AG10803 (cell line): ENCODE measurements at places on chromosomes 4 and X.

- no peak for DNase-seq
Observed at GRCh38 chrX:107683124-107683895, 55.0 kb downstream of the PRPS1 start.

DNA sequence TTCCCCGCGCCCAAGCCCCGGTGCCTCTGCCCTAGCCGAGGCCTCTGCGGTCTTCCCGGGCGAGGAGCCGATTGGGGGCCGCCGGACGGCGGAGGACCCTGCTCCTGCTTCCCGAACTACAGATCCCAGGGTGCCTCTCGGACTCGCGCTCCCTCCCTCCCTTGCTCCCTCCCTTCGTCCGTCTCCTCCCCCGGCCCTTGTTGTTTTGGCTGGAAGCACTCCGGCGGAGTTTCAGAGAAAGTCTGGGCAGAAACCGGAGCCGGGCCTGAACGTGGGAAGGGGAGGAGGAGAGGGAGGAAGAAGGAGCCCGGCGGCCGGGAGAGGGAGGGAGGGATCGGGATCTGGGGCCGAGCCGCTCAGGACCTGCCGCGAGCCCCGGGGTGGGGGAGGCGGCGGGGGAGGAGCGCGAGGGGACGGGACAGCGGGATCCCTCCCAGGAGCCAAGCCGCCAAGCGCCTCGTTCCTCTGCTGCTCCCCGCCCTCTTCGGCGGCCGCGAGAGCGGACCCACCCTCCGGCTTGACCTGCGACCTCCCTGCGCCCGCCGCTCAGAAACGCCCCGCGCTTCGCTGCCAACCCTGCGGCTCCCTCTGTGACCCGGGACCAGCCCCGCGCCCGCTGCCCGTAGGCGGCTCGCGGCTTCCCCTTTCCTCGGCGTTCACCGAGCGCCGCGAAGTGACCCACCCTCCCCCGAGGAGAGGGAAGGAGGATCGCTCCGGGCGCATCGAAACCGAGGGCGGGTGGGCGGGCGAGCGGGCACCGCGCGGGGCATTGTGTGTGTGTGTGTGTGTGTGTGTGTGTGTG is 496 bp upstream of the GAB1 start:
- peak; percentile 85 for DNase-seq

DNA sequence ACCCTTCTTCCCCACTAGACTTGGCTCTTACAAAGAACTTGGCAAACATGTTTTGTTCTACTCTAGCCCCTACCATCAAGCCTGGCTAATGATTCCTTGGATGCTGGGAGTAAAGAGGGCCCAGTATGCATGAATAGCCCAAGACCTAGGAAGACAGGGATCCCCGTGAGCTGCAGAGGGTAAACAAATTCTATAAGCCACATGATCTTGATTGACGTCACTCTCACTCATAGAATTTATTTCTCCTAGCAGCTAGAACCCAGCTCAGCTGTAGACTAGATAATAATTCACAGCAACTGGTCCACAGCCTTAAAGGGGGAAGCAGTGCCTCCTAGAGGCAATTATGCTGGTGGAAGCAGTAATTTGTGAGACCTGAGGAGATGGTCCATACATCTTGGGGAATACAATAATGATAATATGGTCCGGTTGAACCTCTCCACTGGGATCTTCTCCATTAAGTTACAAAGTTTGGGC is 16.1 kb upstream of the USO1 start:
- no peak for DNase-seq

- DNase-seq: no peak
Observed at GRCh38 chr4:64893205-64893604, 484.0 kb upstream of the TECRL start.

GRCh38 chr4:152679414-152680281 is at the start of gene TMEM154:
TSS of gene TMEM154 (minus strand) at chr4:152679997. CDS start at chr4:152679933, 64 bp downstream.
- DNase-seq: peak; percentile 67

GRCh38 chrX:107686026-107686425 is 57.7 kb downstream of the PRPS1 start:
- no peak for DNase-seq

- no peak for DNase-seq
Observed at GRCh38 chrX:56795309-56795868, 66.3 kb downstream of the NBDY start.

GRCh38 chr4:110138551-110138950 is 59.9 kb downstream of the ELOVL6 start:
- DNase-seq: no peak

DNA sequence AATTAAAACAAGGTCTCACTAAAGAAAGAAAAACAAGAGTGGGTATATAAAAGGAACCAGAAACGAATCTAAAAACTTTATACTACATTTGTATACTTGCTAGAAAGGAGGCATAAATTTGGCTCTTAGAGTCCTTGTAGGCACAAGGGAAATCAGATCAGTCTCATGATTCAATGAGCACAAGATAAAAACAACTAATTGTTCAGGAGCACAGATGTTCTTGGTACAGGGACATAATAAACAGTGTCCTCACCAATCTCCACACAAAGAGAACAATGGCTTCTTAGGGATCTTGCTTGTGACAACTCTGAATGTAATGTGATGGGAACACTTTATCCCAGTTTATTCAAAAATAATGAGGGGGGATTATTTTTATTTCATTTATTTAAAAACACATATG is 28.3 kb downstream of the TMEM144 start:
- DNase-seq: no peak

DNA sequence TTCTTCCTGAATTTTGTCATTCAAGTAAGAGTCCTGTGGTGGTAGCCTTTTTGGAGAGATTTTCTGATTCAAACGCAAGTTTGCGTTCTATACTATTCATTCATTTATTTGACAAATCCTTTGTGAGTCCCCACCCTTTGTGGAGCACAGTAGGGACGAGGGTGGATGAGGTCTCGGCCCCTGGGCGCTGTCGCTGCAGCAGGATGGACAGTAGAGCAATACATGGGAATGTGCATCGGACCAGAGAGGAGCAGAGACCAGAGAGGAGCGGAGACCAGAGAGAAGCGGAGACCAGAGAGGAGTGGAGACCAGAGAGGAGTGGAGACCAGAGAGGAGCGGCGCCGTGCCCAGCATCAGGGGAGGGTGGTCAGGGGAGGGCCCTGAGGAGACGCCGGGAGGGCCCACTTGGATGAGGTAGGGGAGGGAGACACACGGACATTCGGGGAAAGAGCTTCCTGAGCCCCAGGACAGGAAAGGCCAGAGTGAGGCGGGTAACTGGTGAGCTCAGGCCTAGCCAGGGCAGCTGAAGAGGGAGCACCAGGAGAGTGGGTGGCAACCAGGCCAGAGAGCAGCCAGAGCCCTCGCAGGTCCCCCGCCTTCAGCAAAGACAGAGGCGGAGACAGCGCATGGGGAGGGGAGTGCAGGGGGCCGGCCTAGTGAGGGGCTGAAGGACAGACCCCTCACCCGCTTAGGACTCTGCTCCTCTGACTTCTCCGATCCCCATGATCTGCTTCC is 67.3 kb downstream of the NAT8L start:
- DNase-seq: no peak

GRCh38 chr4:94676970-94677369 is 80.8 kb upstream of the BMPR1B start:
- DNase-seq: peak; percentile 81

- no peak for DNase-seq
Observed at GRCh38 chr4:42331914-42332368, 65.3 kb upstream of the SHISA3 start.

GRCh38 chr4:5101571-5101970 is 50.3 kb downstream of the STK32B start:
- DNase-seq: peak; percentile 77

- no peak for DNase-seq
Observed at GRCh38 chr4:111492496-111492895, 652.8 kb upstream of the FAM241A start.

- no peak for DNase-seq
Observed at GRCh38 chr4:1098311-1098925, 14.9 kb downstream of the RNF212 start.

DNA sequence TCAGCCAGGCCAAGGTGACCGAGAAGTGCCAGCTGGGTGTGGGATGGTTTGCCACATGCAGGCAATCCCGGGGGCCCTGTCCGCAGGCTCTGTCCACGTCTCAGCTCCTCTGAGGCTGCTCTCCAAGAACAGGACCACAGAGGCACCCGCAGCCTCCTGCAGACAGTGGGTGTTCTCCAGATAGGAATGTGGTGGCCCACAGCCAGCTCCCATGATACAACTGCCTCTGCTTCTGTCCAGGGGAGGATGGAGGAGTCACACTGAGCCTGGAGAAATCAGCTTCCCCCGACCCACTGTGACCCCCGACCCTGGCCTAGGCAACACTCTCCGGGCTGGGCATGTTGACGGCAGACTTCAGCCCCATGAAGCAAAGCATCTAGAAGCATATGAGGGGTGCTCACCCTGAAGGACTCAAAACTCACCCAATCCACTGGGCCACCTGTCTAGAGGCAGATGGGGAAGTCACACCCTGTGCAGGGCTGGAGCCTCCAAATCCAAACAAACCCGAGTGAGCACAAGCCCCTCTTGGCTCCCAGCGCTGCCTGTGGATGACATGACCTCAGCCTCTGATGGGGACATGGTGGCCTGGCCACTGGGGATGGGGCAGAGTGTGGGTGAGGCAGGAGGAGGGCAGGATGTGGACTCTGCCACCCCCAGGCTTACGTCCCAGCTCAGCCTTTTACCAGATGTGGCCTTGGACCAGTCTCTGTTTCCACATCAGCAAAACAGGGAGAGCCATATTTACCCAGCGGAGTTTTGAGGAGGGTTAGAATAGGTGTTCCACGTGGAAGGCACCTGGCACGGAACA is 102.3 kb downstream of the PSAPL1 start:
- peak; percentile 75 for DNase-seq

DNA sequence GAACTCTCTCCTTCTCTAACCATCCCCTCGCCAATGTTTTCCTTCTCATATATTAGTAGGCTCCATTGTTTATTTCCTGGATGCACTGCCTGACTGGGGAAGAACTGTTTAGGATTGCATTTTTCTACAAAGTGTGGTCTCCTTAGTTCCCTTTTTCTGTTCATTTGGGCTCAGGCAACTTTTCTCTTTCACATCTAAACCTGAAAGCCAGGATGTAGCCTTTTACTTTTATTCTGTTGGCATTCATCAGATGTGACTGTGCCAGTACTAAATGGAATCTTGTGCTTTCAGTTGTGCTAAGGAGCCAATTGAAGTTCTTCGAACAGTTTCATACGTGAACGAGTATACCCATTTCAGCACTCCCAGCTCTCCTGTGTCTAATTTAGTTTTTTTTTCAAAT is 59.8 kb downstream of the DDIT4L start:
- no peak for DNase-seq

DNA sequence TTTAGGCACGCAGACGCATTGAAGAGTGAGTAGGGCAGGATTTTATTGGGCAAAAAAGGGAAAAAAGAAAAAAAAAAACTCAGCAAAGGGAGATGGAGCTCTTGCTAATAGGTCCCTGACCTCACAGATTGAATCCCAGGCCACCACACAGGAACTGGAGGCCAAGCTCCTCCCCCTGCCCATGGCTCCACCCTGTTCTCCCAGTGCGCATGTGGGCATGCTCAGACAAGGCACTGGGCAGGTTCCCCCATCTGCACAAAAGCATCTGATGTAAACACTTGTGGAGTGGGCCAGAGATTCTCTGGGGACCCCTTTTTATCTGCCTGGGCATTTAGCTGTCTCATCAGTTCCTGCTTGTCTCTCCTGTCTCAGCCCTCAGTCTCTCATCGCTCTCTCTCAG is 9.5 kb downstream of the FRMD7 start:
- no peak for DNase-seq

- peak; percentile 50 for DNase-seq
Observed at GRCh38 chr4:128163177-128164117, 102.3 kb downstream of the LARP1B start.

DNA sequence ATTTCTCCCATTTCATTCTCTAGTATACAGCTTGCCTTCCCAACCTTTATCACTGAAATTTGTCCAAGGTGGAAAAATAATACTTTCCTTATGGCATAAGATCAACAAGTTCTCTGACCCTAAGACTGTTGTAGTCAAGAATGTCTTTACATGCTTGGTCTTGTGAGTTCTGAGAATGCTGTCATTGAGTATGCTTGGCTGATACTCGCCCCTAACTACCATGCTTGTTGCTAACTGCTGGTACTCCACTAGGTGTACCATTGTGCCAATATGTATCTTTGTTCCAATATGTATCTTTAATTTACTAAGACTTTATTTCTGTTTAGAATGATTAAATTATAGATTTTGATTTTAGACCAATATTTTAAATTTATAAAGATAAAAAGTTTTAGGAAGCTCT is 796.4 kb downstream of the PCDH7 start:
- DNase-seq: no peak

- no peak for DNase-seq
Observed at GRCh38 chr4:113273721-113274220, 224.3 kb downstream of the ANK2 start.

DNA sequence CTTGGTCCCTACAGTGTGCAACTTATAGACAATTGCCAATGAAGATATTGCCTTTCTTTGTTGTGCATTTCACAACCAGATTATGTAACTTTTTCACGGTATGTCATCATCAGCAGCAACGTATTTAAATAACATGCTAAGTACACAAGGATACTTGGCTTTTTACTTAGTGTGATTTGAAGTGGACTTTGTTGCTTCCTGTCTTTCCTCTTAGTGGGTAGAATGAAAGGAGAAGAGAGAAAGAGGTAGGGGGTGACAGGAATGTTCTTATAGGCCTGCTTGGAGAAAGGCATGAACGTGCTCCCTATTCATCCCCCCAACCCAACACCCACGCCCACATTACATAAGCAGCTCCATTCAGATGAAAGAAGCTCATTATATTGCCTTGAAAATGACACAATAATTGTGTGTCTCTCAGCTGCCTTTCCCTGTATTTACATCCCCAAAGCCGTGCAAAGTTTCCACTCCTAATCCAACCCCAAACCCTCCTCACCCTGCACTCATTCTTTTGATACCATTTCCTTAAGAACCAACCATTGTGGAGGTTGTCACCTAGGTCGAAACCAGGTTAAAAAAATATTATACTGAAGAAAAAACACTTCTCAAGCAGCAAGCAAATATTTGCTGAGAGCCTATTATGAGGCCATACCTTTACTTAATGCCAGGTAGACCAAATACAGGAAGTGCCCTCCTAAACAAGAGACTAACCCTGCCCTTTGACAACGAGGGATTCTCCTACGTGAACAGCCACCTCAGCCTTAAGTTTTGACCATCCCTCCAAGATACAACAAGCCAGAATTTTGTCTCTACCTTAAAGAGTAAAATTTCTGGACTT is 25.2 kb upstream of the GK start:
- no peak for DNase-seq
